ENCODE measurements at places on chromosomes 2 and 18. TPM values are rescaled to one million over a fixed set of nuclear protein-coding genes. Genes with fewer than 3 reads are reported as not detected.

- DNase-seq, result no peak
Observed at GRCh38 chr2:150762571-150762970, 275.1 kb upstream of the RND3 start.

ALLC gene
- total RNA-seq, result not detected

GALNT13 gene
- 1.3 TPM for total RNA-seq

NYAP2 gene
- total RNA-seq, result not detected

- no peak for DNase-seq
Observed at GRCh38 chr2:144027593-144027992, 492.3 kb downstream of the ZEB2 start.

DNA sequence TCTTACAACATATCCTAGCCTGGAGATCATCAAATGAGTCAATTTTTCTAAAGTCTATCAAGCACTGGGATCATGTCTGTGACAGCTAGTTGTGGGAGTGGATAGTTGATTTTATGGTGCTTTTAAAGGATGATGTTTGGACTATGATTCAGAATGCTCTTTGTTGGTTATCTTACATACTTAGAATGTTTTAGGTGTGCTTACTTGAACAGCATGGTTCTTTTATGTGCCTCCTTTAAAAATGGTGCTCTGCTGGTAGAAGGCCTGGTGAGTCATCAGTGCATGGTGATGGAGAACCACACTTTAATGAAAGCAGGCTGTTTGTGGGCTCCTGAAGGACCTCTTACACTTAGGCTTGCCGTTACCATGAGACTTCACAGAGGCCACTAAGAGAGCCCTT is 682.7 kb upstream of the FANCL start:
- peak; percentile 30 for DNase-seq

DNA sequence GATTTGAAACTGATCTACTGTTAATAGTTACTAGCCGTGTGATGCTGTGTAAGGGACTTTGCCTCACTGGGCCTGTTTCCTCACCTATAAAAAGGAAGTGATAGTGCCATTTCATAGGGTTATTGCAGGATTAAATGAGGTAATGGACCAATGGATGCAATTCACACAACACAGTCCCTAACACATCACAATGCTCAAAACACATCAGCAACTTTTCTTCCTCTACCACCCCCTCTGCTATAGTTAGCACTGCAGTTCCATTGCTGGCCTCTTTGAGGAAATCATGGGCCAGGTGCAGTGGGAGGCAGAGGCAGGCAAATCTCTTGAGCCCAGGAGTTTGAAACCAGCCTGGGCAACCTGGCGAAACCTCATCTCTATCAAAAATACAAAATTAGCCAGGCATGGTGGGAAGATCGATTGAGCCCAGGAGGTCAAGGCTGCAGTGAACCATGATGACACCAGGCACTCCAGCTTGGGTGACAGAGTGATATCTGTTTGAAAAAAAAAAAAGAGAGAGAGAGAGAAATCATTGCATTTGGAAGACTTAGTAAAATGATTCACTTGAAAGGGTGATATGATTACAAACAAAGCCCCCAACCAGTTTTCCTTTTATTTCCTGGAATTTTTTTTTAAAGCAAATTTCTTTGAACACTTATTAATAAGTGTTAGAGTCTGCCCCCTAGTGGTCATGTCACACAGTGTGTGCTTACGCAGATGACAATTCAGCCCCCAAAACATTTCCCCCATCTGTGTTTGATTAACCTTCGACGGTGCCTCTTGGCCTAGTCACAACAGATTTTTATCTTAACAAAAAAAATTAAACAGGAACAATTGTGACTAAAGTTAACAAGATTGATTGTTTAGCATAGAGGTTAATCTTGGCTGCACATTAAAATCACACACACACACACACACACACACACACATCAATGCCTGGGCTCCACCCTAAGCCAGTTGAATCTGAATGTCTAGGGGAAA is 88.6 kb upstream of the BCL11A start:
- peak; percentile 44 for DNase-seq

GRCh38 chr2:219856602-219857001 is 229.2 kb downstream of the SLC4A3 start:
- DNase-seq, result peak; percentile 7

DNA sequence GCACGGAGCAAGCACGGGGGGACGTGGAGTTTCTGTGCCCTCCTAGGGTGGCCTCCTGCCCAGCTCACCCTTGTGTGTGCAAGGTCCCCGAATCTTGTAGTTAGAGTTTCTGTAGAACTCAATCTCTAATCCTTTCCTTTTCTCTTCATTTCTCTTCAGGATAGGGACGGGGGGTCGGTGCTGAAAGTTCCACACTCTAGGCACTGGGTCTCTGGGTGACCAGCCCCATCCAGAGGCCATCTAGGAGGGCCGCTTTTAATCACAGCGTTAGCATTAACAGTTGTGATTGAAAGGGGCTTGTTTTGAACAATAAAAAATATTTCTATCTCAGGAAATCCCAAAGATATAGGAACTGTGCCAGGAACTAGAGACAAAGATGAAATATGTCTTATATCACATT is 10.5 kb downstream of the SOCS6 start:
- no peak for DNase-seq

- DNase-seq, result peak; percentile 92
Observed at GRCh38 chr2:9914384-9915065, 37.0 kb upstream of the GRHL1 start.

ANTXR1 gene
- total RNA-seq, result 1.5 TPM

HTR2B gene
- 0.13 TPM for total RNA-seq

DNA sequence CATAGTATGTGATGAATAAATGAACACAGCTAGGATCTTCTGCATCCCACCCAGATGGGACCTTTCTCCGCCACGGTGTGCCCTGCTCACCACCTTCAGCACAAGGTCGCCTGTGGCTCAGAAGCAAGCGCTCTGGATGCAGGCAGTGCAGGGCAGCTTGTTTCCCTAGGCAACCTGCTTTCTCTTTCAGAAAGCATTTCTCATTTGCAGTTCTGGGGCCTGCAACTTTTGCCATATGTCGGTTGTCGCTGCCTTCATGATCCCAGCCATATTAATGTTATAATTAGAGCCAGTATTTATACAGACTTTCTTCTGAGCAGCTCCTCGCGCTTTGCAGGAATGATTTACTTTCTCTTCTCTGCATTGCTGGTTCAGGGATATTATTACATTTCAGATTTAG is 692.8 kb downstream of the RNF144A start:
- DNase-seq, result no peak

DNA sequence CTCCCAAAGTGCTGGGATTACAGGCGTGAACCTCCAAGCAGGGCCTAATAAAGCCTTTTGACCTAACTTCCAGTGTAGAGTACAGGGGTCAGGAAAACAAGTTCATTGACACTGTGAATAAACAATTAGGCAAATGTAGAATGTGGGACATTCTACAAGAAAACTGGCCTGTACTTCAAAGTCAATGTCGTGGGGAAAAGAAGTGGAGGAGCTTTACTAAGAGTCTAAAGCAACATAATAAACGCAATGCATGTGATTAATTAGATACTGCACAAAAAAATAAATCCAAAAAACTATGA is 3.6 kb upstream of the RRM2 start:
- no peak for DNase-seq

DNA sequence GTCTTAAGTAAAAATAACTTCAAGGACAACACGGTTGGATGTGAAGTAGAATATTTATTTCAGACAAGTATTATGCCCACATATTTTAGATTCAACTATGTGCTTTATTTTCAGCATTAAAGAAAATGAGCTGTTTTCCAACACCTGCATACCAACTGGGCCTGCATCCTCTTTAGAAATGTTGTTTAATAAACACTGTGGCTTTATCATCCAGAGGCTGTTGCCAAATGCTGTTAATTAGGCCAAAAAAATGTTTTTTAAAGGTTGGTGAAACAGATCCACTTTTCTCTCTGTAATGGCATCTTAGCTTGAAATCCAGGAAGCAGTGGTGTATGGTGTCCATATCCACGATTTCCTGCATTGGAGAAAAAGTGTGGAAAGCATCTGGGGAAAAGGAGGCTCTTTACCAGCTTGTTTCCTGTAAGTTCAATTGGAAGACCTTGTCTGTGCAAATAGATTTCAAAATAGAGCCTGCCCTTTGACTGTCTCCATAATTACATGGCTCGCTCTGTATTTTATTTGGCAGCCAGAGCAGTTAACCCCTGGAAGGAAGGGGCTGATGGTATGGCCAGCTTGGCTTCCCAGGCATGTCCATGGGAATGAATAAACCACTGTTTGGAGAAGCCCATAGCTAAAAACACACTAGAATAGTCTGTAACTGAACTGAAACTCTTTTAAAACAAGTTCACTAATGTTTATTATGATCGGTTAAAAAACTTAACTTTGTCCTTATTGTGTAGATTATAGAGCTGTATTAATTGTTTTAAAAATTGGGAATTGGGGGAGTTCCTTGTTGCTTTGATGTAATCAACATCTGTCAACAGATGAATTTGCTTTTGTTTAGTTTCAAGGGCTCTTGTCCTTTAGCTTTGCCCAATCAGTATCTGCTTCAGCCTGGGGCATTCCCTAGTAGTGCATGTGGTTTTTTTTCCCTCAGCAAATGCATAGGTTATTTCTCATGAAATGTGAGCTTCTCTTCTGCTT is 33.0 kb upstream of the DLX1 start:
- DNase-seq, result no peak

DNA sequence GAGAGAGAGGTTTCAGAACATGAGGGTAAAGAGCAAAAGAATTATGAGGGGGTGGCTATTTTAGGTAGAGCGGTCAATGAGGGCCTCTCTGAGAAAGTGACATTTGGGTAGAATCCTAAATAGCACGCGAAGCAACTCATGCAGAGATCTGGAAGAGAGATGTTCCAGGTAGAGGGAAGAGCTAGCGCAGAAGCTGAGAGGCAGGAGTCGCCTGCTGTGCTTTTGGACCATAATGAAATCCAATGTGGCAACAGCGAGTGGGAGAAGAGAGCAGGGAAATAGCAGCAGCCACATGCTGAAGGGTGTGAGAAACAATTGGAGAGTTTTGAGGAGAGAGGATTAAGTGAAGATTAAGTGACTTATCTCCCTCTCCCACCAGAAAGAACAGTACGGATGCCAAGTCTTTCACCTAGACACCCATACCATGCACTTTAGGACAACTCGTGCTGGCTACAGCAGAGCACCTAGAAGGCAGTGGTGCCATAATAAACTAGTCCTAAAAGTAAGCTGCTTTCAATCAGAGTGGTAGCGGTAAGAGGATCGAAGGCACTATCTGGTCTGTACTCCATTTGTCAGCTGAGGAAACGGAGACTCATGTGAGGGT is 129.7 kb downstream of the LRP2 start:
- no peak for DNase-seq

- no peak for DNase-seq
Observed at GRCh38 chr2:217601601-217602000, 401.2 kb downstream of the TNS1 start.

GRCh38 chr2:235144291-235144690 is 192.5 kb downstream of the SH3BP4 start:
- no peak for DNase-seq

GRCh38 chr2:163657281-163657656 is 78.5 kb downstream of the FIGN start:
- peak; percentile 35 for DNase-seq

SERPINB12 gene
- total RNA-seq, result 1.4 TPM

Data from bronchial epithelial cell (primary cell).